Naive thymus-derived CD4-positive, alpha-beta T cell (primary cell): ENCODE measurements at places on chromosomes 11 and 22.

DNA sequence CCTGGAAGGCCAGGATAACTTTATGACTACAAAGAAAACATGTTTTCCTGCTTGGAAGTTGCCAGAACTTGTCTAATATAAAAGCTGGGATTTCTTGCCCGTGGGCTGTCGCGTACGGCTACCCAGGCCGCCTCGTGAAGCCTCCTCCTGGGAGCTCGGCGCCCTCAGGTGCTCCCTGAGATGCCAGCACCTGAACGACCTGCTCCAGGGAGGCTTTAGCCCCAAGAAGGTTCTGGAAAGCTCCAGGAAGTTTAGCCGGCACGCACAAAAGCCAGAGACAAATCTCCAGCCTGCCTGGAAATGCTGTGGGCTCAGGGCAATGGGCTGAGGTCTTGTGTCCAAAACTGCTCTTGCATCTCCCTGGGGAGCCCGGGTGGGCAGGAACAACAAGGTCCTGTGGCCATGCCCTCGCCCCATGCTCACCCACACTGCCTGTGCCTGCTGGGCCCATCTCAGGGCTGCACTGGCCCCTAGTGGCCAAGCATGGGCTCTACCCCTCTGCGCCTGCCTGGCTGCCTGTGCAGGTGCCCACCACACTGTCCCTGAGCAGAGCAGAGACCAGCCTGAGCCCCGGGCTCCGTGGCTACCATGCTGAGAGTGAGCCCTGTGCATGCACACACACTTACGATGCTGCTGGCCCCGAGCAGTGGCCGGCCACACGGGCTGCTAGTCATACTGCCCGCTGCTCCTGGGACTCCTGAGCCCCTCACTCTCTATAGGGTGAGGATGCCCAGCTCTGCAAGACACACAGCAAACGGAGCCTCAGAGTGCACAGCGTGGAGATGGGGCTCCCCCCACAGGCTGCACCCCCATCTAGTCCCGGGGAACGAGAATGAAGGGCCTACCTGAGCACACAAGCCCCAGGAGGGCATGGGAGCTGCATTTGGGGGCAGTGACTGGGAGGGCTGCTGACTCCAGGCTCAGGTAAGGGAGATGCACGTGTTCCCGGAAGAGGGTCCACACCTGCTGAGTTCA is 4.9 kb upstream of the CELSR1 start:
- peak; percentile 60 for DNase-seq

- DNase-seq: no peak
Observed at GRCh38 chr22:17159504-17159951, 451 bp upstream of the HDHD5 start.

DNA sequence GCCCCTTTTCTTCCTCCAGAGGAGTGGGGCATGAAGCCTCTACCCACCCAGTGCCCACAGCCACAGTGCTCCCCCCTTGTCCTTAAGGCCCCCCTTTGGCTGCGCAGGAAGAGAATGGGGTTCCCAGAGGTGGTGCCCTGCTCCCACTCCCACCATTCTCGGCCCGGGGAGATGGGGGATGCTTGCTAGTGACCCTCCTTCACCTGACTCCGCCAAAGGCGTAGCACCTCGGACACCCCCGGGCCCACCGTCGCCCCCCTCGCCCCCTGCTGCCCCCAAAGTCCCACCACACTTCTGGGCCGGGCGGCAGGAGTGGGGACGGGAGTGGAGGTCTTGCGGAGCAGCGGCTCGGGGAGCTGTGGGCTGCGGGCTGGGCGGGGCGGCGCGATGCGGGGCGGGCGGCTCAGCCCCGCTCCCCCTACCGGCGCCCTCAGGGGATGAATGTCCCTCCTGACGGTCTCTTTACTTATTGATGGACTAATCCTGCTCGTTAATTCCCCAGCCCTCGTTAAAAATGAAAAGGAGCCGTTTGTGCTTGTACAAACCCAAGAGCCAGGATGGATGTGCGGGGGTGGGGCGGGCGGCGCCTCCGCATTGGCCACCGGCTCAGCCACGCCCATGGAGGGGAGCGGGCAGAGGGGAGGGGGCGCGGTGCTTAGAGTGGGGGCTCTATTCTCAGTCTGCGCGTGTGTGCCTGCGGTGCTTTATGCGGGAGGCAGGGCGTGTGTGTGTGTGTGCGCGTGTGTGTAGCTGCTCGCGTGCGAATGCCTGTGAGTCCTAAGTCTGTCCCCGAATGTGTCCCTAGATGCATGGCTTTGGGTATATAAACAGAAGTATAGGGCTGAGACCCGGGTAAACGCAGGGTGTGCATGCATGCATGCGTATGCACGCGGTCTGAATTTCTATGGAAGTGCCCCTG is 25.6 kb downstream of the SYT7 start:
- DNase-seq: no peak

DNA sequence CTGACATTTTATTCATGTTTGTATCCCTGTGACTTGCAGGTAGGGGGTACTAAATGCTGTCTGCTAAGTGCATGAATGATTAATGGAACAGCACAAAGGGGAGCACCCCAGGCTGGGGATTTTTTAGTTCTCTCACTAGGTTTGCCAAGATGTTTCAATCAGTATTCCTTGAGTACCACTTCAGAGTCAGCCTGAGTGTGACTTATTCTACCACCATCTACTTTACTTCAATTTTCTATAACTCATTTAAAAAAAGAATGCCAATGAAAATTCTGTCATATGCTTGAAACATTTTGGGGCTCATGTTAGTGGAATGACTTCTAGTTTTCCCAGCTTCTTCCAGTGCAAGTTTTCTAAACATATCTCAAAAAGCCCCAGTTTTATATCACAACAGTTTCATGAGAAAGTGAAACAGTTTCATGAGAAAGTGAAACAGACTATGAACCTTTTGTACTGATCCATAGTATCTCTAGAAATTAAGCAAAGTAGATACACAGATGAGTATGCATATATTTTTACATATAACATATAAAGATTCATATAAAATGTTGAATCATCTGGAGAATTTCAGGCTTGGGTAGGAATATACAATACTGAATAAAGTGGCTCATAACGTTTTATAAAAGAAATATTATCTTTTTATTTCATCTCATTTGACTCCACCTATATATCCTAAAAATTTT is 252.4 kb downstream of the GRM5 start:
- no peak for DNase-seq

DNA sequence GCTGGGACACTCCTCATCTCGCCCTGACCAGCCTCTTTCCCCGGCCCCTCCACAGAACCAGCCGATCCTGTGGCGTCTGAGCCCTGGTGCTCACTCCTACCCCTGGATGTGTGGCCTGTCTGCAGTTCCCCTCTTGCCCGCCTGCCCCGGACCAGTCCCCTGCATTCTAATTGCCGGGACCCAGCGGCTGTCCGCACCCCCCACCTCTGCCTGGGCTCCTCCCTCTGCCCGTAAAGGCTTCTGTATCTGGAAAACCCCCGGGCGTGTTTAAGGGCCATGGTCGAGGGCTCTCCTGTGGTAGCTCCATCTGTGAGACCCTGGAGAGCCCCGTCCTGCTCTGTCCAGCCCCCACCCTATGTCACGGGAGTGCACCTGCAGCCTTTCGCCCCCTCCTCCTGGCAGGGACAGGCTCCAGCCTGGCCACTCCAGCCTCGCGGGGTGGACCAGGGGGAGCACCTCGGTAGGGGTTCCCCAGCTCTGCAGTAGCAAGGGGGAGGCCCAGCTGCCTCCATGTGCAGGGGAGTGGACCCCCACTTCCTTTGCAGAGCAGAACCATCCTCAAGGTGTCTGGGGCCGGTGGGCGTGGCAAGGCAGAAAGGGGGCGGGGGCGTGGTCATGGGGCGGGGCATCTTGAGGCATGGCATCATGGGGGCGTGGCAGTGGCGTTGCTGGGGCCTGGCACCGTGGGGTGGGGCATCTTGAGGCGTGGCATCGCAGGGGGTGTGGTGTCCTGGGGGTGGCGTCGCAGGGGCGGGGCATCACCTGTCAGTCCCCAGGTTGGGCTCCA is 430.4 kb downstream of the TBC1D22A start:
- DNase-seq: no peak

DNA sequence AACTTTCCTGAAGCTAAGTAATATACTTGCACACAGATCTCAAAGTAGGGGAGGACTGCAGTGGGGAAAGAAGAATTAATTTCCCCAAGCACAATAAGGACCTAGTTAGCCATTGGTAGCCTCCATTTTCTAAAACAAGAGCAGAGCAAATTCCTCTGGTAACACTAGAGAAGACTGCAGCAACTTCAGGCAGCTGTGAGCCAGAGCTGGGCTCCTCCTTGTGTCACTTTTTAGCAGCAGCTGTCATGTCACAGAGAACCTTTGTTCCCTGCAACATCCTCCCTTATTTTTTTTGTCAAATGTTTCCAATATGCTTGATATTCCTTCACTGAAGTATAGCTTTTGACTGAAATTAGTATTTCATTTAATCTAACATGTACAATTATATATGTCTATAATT is 54.4 kb downstream of the RRAS2 start:
- no peak for DNase-seq

DNA sequence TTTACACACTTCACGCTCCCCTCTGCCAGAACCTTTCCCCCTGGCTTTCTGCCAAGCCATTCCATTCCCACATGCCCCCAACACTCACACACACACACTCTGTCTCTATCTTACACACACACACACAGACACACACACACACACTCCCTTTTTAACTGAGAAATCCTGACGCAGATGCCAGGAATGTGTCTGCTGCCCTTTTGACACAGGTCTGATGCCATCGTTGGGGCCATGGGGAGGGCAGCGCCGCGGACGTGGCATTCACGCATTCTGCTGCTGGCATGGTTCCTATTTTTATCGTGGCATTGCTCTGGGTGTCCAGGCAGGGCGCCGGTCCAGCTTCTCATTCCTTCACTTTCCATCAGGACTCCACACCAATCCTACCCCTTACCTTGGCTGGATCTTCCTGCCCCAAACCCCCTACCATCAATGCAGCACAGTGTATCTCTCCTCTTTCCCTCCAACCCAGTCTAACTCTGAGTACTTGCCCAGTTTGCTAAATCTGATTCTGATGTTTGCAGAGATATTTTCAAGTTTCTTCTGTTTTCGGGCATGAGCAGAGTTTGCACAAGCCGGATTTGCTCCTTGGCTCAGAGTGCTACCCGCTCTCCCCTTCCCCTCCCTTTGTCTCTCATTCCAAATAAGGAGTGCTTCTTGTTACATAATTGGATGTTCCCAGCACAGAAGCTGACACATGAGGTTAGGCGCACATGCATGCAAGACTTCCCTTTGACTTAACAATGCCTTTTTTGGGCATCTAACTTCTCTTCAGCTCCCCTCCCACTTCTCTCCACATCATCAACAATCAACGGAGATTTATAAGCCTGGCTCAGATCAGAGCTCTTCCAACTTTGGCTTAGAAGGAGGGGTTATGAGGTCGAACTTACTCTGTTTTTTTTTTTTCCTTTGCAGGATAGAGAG is 18.8 kb downstream of the SNX19 start:
- no peak for DNase-seq

GRCh38 chr11:133443206-133443747 is 89.0 kb downstream of the OPCML start:
- no peak for DNase-seq

DNA sequence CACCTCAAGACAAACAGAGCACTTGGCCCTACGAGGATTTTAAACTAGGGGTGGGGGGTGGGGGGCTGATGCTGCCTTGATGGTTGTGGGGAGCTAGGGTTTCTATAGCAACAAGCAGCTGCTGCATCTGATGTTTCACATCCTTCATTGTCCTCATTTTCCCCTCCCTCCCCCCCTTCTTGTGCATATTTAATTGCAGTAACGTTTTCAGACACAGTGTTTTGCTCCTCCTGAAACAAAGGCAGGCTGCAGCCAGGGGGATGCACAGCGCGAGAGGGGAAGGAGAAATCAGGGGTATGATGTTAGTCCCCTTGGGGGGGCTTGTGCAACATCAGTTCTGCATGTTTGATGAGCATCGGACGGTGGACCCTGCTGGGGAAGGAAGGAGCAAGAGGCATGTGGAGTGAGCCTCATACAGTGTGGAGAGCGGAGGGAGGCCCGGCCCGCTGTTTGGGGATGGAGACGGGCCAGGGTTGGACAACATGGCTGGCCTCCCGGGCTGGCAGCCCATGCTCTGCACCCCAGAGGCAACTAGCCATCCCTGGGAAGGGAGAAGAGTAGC is 208.3 kb downstream of the CEP164 start:
- DNase-seq: no peak

GRCh38 chr11:87307101-87307500 is 269.4 kb downstream of the TMEM135 start:
- no peak for DNase-seq

DNA sequence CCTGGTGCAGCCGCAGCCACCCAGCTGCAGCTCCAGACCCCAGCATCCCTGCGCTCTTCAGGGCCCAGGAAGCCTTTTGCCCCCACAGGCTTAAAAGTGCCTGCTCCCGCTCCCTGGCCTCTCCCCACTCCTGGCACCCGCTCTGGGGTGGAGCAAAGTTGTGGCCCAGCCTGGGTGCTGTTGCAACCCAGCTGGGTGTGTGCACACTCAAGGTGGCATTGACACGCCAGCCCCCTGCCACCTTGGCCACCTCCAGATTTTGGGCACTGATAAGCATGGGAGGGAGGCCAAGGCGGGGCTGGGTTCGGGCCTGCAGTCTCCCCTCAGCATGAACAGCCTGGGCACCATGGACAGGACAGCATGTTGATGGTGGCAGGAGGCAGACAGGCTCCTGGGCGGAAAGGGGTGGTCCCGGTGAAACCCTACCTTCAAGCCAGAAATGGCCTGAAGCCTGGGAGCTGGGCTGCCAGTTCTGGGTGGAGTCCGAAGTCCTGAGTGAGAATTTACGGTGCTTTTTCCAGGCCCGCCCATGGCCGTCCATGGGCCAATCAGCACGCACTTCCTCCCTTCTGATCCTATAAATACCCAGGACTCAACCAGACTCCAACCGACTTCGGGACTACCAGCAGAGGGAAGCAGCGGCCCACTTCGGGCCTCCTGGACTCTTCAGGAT is 23.6 kb upstream of the RNASEH2C start:
- no peak for DNase-seq

GRCh38 chr11:126433989-126434949 is 78.8 kb downstream of the ST3GAL4 start:
- DNase-seq: no peak

- no peak for DNase-seq
Observed at GRCh38 chr11:33147559-33147958, 13.7 kb downstream of the CSTF3 start.

GRCh38 chr11:61499816-61500491 is 8.6 kb upstream of the LRRC10B start:
- no peak for DNase-seq

- DNase-seq: no peak
Observed at GRCh38 chr11:27869701-27870100, 169.4 kb upstream of the BDNF start.
